Glutamatergic neuron (in vitro differentiated cells): ENCODE measurements at places on chromosomes 6 and 20. TPM values are rescaled to one million over a fixed set of nuclear protein-coding genes. Genes with fewer than 3 reads are reported as not detected.

DNA sequence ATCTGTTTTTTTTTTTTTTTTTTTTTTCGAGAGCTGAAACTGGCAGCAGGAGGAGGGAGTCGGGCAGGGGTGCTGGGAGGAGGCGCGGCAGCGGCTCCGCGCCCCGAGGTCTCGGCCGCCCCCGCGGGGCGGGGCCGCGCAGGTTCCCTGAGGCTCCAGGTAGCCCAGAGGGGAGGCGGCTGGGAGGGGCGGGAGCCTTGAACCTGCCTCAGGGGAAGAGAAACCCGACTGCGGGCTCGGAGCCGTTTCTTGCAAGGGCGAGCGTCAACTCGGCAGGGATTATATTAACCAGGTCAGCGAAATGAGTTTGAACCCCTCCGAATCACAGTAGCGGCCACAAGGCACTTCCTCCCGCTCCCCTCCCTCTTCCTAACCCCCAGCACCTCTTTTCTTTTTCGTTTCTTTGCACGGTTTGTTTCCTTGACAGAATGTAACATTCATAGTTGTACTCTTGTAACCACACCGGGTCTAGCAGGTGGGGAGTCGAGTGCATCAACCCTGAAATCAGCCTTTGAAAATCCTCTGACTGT is 2.0 kb downstream of the MYB start:
- peak; percentile 22 for DNase-seq

DNA sequence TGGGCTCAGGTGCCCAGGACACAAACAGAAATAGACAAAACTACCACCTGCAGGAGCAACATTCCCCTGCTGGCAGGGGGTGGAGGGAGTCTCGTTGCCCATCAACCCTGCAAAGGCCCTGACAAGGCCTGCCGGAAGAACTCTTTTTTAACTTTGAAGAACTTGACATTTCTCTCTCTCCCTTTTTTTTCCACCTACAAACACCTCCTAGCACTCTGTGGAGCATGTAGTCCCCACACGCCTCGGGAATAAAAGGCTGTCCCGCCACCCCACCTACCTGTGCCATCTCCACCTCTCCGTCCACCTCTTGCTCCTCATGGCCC is 54.8 kb downstream of the GNAS-AS1 start:
- no peak for DNase-seq

The REPS1 gene
- total RNA-seq: 103 TPM

DNA sequence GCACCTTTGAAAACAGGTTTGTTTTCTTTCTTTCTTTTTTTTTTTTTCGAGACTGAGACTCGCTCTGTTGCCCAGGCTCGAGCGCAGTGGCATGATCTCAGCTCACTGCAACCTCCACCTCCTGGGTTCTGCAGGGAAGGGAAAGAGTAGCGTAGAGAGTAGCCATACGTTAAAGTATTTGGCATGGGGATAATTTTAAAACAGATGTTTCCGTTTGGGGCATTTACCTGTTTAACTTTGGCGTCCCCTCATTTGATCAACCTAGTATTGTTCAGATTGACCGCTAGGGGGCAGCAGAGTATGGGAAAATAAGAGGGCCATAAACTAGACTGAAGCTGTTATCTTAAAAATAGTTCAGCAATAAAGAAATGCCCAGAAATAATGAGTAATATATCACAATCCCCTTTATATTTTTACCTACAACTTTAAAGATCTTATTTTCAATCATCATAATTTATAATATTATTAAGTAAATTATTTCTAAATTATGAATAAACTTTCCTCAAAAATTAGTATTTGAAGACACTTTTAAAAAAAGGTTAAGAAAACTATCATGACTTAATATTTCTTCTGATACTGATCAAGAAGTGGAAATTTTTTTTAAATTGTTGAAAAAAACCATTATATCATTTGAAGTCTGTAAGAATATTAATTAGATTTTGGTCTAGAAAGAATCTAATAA is 7.6 kb upstream of the TAAR9 start:
- DNase-seq: peak; percentile 57

- no peak for DNase-seq
Observed at GRCh38 chr6:42045538-42046460, 4.5 kb upstream of the TAF8 start.

GRCh38 chr20:3434232-3434631 is 26.8 kb upstream of the DNAAF9 start:
- no peak for DNase-seq

DNA sequence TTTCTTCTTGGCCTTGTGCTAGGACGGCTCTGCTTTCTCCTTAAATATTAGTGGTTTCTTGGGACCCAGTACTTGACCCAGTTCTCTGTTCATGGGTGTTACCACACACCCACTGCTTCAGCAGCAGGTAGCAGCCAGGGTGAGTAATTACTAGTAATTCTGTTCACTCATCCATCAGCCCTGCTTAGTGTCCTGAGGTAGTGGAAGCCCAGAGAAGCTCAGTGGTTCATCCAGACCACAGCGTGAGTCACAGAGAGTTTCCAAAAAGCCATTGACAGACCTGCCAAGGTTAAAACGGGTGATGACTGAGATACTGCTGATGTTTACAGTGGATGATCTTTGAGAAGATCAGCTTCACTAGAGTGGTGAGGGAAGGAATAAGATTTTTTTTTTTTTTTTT is 51.7 kb upstream of the HINT3 start:
- no peak for DNase-seq

The EPHA7 gene
- 3.6 TPM for total RNA-seq

The LY6G6D gene
- total RNA-seq: not detected

DNA sequence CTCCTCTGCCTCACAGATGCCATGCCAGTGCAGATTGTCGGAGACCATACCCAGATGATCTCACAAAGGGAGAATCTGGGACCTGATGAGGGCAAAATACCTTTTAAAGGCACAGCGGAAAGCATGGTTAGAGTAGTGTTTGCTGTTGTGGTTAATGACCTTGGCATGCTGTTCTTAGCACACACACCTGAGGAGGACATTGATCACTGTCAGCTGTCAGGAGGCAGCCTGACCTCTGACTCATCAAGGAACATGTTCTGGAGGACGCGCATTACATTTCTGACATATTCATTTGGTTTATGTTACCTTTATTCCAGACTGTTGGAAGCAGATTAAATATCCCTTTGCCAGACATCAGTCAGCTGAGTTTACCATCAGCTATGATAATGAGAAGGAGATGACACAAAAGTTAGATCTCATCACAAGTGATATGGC is 57.1 kb downstream of the GOPC start:
- no peak for DNase-seq
